H4 (cell line): ENCODE measurements at places on chromosomes 5 and 9.

- DNase-seq, result no peak
Measured at GRCh38 chr5:14914623-14915260, 43.2 kb upstream of the ANKH start.

DNA sequence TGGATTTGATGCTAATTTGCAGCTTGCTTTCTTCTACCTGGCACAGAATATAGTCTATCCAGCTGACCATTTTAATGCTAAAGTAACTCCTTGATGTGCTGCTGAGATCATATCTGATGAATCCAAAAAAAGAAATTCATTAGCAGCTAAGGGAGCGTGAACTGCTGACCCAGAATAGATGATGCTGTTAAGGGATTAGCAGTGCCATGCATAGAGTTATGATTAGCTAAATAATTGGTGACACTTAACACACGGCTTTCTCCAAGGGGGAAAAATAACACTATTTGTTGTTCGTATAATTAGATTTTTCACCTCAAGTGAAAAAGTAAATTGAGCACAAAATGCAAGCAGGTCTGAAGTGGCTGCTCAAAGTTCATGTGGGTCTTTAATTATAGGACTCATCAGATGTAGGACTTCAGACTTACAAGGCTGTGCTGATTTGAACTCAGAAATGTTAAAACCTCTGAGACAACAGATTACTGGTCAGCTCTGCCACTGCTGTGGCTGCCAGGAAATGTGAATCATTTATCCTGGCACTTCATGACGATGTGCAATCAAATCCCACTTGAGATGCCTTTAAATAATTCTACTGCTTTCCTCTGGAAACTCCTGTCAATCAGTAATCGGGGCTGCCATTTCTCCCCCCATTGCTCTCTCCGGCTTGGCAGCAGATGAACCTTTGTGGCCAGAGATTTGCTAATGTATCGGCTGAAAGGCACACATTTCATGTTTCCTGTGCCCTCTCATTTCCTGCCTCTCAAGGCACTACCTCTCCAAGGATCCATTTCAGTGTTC is 291.6 kb upstream of the C9orf72 start:
- DNase-seq, result peak; percentile 27

- no peak for DNase-seq
Measured at GRCh38 chr5:132840896-132841295, 10.4 kb upstream of the SHROOM1 start.

DNA sequence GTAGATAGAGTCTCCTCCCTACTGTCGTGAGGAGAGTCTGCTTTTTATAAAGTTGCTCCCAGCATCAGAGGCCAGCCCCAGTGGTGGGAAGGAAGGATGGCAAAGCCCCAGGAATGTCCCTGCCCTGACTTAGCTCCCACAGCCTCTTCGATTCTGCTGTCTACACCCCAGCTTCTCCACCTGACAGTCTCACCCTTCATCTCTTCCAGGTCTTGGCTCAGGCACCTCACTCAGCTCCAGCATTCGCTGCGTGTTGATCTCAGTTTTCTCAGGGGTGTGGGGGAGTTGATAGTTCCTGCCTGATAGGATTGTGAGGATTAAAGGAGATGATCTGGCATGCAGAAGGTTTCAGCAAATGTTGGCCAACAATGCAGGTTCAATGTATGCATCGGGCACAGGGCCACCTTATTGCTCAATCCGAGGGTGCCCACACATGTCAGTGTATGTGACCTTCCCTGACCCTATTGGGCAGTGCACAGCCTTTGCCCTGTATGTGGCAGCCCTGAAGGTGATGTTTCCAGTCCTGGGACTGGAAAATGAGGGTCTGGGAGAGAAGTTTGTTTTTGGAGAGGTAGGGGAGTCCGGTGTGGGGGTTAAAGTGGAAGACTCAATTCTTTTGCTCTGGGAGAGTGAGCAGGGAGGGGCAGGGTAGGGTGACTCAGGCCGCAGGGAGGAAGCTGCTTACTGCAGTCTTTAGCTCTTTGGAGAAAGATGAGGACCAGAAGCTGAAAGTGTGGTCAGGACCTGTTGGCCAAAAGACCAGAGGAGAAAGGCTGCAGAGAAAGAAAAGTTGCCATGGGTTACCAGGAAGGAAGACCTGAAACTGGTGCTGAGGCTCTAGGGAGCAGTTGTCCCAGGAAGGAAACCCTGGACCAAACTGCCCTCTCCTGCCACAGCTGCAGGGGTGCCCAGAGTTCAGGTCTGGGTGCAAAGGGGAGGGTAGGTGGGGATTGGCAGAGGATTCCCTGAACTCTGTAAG is 153.2 kb downstream of the MACROH2A1 start:
- DNase-seq, result peak; percentile 52

DNA sequence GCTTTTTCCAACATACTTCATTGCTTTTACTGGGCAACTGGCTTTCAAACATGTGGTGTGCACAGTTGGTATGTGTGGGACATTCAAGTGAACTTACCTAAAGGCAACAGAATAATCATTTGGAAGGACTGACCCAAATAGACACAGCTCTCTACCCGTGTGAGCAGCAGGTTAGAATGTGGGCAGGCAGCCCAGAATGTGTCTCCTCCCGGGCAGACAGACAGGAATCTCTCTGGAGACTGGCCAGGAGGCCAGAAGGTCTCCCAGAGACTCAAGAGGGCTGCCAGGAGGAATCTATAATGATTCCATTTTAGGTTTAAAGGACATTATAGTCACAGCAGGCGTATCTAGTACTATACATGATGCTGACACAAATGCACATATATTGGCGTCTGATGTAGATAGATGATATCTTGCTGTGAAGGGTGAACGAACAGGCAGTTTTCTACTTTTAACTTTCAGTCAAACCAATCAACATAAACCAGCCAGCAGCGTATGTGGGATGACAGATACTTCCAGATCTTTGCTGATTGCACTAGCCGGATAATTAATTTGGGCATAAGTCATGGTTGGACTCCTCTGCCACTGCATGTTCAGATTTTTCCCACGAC is 297.4 kb upstream of the ZNF608 start:
- peak; percentile 45 for DNase-seq

DNA sequence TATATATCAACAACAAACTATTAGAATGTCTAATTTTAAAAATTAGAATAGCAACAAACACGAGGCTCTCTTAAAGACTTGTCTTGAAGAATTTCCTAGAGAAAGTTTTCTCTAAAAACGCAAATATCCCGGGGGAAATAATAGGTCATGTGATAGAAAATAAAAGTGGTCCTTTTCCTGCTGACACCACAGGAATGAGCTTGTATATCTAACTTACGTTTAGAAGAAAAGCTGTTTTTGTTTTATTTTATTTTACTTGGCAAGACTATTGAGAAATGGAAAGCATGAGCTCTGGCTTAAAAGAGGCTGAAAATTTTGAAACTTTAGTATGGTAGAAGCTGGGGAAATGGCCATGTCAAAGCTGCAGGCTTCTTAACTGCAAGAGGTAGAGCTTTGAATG is 465.0 kb downstream of the AGTPBP1 start:
- DNase-seq, result no peak

DNA sequence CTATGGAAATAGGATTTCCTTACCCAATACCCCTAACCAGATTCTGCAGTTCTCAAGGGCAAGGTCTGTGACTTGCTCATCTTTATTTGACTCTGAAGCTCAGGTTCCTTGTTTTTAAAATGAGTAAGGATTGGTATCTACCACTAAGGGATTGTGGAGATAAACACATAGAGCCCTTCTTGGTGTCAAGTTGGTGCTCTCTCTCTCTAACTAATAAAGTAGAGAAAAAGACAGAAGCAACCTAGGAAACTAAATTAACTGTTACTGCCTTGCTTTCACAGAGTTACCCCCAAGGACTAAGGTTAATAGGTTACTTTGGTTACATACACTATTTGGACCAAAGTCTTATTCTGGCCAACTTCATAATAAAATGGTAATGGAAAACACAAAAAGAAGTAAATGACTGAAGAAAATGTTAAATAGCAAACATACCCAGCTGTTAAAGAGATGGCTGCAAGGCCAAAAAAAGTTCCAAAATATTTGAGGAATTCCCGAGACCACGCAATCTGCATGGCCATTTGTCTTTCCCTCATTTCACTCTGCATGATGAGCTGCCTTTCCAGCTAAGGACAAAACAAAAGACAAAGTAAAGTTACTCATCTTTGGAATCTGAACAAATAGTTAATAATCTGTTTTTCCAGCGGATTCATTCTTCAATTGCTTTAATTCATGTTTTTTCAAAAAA is 21.8 kb upstream of the RLN1 start:
- DNase-seq, result no peak

DNA sequence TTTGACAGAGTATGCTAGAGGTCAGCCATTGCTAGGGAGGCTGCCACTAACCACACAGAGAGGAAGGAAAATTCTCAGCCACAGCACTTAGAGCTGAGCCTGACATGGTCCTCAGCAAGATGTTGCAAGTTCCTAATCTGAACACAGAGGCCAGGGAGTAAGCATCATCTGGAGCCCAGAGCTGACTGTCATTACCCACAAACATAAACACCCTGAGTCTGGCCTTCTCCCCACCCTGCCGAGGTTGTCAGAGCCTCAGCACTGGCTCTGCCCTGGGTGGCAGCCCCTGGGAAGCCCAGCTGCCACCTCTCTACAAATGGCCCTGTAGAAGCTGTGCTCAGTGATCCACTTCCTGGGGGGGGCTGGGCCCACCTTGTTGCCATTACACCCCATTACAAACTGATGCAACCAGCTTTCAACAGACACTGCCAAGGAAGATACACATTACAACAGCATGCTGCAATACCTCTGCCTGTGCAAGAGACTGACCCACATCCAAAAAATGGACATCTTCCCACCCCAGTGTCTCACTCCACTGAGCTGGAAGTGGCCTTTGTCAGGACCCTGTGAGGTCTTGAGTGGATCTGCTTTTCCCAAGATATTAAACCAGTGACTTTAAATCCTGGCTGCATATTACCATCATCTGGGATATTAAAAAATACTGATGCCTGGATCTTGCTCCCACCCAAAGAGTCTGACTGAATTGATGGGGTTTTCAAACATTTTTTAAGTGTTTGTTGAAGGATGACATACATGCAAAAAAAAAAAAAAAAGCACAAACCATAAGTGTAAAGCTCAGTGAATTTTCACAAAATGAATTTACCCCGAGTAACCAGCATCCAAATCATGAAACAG is 33.0 kb downstream of the IRF1 start:
- peak; percentile 93 for DNase-seq

- no peak for DNase-seq
Measured at GRCh38 chr5:61283471-61283870, 48.6 kb upstream of the ZSWIM6 start.

DNA sequence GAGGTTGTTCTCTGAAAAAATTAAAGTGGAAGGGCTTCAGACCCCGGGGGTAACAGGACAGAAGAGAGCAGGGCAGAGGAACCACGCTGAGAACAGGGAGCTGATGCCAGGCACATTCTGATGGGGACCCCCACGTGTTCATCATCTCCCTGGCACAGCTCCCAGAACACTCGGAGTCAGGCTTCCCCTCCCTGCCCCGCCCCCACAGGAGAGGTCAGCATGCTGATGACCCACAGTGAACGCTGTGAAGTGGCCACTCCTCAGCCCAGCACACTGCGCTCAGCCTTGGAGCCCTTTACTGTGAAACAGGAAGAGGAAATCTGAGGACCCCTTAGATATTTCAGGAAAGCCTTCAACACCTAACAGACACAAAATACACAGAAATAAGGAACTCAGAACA is 16.4 kb downstream of the RETREG1 start:
- DNase-seq, result no peak

GRCh38 chr9:1200847-1201251 is 150.7 kb downstream of the DMRT2 start:
- no peak for DNase-seq

DNA sequence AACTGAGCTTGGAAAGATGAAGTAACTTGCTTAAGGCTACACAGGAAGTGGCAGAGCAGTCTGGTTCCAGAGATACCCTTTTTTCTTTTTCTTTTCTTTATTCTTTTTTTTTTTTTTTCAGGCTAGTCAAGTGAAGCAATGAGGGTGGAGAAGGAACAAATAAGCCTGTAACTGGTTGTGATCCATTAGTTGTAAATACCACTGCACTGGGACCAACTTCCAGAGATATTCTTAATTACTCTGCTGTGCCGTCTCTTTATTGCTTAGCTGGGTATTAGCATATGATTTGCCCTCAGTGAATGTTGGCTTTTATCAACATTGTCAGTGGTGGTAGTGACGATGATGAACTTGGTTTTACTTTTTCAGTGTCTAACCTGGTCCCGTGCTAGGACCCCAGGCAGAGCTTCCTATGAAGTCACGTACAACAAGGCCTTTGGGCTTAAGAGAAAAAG is 26.7 kb downstream of the LNPEP start:
- no peak for DNase-seq

DNA sequence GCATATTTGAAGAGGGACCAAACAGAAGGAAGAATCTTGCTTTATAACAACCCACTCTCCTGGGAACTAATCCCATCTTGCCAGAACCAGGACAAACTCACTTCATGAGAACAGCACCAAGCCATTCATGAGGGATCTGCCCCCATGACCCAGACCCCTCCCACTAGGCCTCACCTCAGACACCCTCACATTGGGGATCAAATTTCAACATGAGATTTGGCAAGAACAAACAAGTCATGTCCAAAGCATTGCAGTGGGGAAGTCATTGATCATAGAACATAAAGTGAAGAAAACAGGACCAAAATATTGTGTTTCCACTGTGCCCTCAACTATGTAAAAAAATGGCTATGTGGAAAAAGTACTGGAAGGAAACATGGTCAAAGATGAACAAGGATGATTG is 43.9 kb downstream of the MAP1B start:
- no peak for DNase-seq

- DNase-seq, result no peak
Measured at GRCh38 chr9:133875131-133875530, 117.0 kb downstream of the VAV2 start.

DNA sequence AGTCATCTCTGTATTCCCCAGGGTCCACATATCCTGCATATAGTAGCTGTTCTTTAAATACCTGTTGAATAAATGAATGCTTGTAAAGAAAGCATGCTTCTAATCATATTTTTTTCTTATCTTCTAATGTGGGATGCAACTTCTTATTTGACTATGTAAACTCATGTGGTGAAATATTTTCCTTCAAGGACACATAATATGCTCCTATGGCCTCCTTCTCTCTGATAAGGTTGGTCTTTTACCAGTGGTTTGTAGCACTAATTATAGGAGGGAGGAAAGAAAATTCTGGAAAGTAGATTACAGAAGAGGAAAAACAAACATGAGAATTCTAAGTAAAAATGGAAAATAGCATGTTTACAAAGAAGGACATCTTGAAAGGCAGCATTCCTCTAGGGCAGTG is 28.6 kb upstream of the C5orf63 start:
- no peak for DNase-seq

DNA sequence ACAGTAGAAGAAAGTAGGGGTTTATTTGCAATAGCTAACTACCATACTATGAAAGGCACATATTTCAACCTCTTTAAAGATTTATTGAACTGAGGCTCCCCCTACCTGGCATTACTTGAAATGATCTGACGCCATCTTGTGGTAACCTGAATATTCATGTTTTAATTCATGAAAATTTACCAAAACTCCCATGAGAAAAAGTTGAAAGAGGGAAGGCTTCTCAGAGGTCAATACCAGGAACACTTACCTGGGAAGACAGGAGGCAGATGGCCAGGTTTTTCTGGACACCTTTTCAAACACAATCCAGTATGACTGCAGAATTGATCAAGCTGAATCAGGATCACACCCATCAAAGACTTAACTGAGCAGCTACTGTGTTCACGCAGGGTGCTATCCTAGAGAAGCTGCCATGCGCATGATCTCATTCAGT is 9.4 kb downstream of the PRELID2 start:
- peak; percentile 56 for DNase-seq

- no peak for DNase-seq
Measured at GRCh38 chr9:136088939-136089696, 6.0 kb downstream of the NACC2 start.
